ENCODE measurements at places on chromosomes 2 and 18.

- no peak for DNase-seq
Measured at GRCh38 chr2:166404831-166405568, 29.3 kb upstream of the SCN9A start.

- DNase-seq = no peak
Measured at GRCh38 chr18:31102025-31102684, at the start of gene DSC2. Gene DSC2, minus strand, starts transcription at chr18:31102421. Its CDS starts 450 bp downstream, at chr18:31101971.

GRCh38 chr2:19743641-19744040, 158.1 kb downstream of the TTC32 start:
- DNase-seq = no peak

GRCh38 chr2:236012155-236012554, 156.0 kb downstream of the GBX2 start:
- no peak for DNase-seq

- no peak for DNase-seq
Measured at GRCh38 chr18:48781163-48781987, 169.4 kb downstream of the SMAD7 start.

DNA sequence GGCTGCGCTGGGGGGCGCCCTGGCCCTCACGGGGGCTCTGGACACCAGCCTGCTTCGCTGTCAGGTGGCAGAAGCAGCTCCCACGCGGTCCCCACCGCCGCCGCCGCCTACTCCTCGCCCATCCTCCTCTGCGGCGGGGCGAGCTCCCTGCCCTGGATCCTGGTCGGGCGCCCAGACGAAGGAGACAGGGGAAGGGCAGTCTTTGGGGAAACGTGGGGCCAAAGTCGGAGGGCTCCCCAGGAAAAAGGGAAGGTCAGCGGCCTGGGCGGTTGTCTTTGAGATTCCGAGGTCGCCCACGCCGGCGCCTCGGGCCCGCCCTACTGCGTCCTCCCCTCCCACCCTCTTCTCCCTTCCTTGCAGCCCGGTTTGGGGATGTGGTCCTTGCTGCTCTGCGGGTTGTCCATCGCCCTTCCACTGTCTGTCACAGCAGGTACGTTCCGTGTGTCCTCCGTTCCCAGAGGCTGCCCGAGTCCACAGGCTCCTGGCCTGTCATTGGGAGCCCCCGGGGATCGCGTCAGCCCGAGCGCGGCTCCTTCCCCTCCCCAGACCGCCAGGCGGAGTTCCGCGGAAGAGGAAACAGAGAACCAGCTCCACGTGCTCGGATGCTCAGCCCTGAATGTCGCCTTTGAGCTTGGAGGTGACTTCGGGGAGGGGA, 800 bp downstream of the IL1RL2 start:
- DNase-seq = peak; percentile 13

DNA sequence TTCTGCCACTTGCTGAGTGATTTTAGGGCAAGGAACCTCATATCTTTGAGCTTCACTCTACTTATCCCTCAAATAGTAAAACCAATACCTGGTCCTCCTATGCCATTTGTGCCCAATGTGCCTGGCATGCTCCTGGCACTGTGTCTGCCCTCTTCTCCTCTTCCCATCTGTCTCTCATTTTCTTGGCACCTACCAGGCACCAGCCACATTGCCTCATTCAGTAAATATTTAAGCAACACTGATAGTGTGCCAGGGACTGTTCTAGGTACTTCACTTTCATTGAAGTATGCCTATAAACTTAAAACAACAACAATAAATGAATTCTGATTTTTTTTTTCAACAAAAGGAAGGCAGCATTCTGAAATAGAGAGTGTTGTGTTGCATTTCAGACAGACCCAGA, 15.1 kb upstream of the BOD1L2 start:
- no peak for DNase-seq

DNA sequence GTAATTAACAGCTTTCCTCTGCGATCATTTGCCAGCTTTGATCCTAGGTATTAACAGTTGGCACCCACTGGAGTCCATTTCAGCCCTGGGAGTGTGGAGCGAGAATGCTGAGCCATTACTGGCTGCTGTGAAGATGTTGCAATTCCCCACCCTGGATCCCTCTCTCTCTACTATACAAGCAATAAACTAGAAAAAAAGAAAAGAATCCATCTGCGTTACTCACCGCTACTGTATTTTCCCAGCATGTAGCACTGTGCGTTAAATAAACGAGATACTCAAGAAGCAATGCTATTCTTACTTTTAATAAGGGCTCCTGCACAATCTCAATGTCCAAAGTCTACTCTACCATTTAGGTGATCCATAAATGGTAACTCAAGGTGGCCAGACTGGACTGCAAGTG, 8.5 kb downstream of the RTTN start:
- no peak for DNase-seq

DNA sequence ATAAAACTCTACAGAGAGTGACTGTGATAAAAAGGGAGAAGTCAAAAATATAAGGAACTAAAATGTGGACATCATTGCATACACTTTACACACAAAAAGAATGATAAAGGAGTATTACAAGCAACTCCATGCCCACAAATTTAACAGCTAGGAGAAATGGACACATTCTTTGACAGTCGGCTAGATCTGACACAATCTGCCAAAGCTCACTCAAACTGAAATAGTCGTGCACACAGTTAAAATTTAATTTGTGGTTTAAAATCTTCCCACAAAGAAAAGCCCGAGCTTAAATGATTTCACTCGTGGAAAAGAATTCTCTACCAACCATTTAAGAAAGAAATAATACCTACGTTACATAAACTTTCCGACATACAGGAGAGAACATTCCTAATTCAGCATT, 132.4 kb downstream of the ZAP70 start:
- no peak for DNase-seq

DNA sequence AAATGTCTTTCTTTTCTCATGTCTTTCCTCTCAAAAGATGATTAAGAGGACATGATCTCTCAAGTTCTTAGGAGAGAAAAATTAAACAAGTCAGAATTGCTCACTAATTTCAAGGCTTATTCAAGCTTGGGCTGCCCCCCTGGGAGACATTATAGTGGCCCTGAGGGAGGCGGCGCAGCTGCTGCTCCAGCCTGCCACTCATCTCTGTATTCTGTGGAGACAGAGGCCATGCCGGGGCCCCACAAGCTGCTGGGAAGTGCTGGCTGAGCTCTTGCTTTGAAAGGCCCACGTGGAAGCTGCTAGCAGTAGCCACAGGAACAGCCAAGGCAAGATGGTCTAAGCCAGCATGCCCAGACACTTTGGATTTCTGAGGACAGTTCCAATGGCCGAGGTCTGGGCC, 267.4 kb downstream of the LNPK start:
- no peak for DNase-seq

DNA sequence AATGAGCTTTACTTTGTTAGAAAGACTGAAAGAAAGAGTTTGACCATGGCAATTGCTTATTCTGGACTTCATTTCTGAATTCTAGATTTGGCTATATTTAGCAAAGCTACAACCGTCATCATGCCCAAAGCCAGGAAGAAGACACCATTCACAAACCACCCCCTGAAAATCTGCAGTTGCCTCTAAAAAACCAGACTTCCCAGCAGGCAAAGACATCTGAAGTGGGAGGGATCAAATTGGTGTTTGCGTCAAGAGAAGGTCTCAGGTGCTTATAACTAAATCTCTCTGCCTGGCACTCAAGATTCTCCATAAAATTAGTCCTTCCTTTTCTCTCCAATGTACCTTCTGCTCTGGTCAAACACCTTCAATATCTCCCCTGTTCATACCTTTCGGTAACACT, 5.6 kb downstream of the AAK1 start:
- no peak for DNase-seq

GRCh38 chr2:46256563-46257142, 40.6 kb upstream of the EPAS1 start:
- DNase-seq = no peak

GRCh38 chr18:10270151-10270571, 184.3 kb upstream of the APCDD1 start:
- DNase-seq = no peak

DNA sequence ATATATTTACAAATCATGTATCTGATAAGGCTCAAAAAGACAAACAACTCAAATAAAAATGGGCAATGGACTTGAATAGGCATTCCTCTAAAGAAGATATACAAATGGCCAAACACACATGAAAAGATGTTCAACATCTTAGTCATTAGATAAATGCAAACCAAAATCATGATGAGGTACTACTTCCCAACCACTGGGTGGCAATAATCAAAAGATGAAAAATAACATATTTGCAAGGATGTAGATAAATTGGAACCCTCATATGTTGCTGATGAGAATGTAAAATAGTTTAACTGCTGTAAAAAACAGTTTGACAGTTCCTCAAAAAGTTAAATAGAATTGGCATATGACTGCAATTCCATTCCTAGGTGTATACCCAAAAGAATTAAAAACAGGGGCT, 132.3 kb downstream of the TTC32 start:
- DNase-seq = no peak

- no peak for DNase-seq
Measured at GRCh38 chr18:73340135-73340977, 472.6 kb upstream of the NETO1 start.

- no peak for DNase-seq
Measured at GRCh38 chr18:40932862-40933261, 1022.2 kb upstream of the PIK3C3 start.

Measured in activated CD8-positive, alpha-beta memory T cell treated with anti-CD3 and anti-CD28 coated beads for 1 hour (primary cell).